Cerebellar cortex (tissue), 1 donor: ENCODE measurements at places on chromosomes 1 and 21.

DNA sequence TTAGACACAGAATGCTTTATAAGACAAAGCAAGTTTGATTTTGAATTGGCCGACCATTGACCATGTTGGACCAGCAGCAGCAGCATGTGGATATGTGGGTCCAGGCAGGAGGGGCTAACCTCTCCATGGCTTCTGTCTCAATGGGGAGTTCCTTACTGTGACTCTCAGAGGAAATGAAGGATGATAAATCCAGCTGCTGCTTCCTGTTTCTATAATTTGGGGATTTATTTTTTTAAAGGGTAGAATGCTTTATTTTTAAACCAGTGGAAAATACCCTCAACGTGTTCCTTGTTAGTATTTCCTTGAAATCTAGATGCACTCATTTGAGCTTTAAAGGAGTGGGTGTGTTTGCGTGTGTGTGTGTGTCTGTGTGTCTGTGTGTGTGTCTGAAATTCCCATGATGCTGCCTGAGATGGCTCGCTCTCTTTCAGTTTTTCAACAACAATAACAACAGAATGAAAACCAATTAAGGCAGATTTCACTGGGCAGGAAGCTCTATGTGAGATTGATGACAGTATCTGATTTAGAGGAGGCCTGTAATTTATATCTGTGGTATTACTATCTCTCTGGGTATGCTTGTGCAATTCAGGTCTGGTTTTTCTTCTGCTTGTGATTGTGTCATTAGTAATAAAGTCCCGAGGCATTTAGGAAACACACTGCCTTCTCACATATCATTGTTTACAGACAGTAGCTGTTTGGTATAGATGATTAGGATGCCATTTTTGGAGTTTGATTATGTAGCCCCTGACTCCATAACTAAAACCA lies 86.1 kb upstream of the ZNF326 start:
- no peak for DNase-seq

GRCh38 chr1:119896303-119896702 lies at the start of gene ADAM30:
Gene ADAM30, minus strand, starts transcription at chr1:119896515. Its CDS starts 179 bp downstream, at chr1:119896336.
- no peak for DNase-seq

GRCh38 chr21:35833388-35833787 lies 226.9 kb downstream of the SETD4 start:
- DNase-seq = no peak

GRCh38 chr1:14755518-14756252 lies 157.2 kb downstream of the KAZN start:
- no peak for DNase-seq

DNA sequence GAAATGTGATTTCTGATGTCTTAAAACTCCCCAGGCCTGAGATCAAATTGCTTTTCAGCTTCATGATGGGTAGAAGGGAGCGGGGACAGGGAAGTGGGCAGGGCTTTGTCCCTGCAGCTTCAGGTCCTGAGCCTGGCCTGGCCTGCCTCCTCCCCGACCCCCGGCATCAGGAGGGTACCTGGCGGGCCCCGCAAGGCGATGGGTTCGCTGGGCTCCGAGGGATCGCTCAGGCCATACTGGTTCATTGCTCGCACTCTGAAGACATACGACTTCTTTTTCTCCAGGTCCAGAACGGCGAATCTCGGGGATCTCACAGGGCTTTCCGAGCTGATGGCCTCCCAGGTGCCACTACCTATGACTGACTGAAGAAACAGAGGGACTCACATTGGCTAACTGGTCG lies 25.5 kb downstream of the MYOM3 start:
- no peak for DNase-seq

GRCh38 chr1:107262467-107263286 lies 121.8 kb downstream of the NTNG1 start:
- no peak for DNase-seq

GRCh38 chr21:42107881-42108553 lies 36.9 kb downstream of the UMODL1 start:
- DNase-seq = peak; percentile 65

GRCh38 chr1:185768371-185768770 lies 34.2 kb downstream of the HMCN1 start:
- DNase-seq = no peak

DNA sequence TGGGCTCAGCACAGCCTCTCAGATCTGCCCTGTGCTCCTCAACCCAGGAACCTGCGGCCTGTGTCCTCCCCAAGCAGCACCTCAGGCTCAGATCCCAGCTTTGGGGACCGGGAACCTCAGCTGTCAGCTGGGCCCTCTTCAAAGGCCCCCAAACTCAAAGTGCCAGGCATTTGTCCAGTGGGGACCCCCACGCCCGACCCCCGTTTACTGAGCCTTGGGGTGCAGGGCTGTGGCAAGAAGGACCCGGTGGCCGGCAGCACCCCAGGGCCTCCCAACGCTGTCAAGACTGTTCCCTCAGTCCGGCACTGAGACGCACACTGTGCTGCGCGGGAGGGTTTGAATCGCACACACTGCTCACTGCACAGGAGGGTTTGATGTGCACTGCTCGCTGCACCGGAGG lies 35.0 kb downstream of the MORN1 start:
- DNase-seq = no peak

- no peak for DNase-seq
These were observed 465.3 kb downstream of the RWDD3 start for GRCh38 chr1:95699149-95699953.

- peak; percentile 11 for DNase-seq
These were observed 143.2 kb downstream of the MIS18A start for GRCh38 chr21:32135401-32136363.

DNA sequence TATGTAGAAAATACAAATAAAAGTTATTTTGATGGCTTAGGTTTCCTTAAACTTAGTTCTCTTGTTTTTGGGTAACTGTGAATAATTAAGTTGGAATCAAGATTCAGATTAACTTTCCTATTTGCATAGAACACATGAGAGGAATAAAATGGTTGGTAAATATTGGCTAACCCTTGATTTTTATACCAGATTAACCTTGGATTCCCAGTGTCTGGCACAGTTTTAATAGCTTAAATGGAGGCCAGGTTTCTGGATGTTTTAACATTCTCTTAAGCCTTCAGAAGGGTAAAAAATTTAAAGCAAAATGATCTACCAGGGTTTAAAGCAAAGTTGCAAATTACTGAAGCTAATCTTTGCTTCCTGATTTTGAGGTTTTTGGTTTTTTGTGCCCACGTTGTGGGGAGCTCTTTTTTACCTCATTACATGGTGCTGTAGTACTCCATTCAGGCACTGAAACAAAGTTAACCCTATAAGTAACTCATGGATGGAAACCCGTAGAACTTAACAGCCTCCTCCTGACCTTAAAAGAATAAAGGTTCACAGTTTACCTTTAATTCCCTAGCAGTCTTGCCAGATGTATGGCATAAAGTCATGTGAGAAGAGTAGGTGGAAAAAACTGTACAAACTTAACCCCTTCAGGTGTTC lies 8.4 kb upstream of the SPATA1 start:
- no peak for DNase-seq

GRCh38 chr1:20376171-20376570 lies 85.5 kb downstream of the VWA5B1 start:
- DNase-seq = no peak

DNA sequence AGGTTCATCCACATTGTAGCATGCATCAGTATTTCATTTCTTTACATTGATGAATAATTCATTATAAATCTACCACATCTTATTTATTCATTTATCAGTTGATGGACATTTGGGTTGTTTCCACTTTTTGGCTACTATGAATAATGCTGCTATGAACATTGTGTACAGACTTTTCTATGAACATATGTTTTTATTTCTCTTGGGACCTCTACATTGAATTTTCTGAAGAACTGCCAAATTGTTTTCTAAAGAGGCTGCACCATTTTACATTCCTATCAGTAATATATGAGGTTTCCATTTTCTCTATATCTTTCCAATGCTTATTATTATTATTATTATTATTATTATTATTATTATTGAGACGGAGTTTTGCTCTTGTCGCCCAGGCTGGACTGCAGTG lies 81.3 kb upstream of the SELENON start:
- DNase-seq = no peak

DNA sequence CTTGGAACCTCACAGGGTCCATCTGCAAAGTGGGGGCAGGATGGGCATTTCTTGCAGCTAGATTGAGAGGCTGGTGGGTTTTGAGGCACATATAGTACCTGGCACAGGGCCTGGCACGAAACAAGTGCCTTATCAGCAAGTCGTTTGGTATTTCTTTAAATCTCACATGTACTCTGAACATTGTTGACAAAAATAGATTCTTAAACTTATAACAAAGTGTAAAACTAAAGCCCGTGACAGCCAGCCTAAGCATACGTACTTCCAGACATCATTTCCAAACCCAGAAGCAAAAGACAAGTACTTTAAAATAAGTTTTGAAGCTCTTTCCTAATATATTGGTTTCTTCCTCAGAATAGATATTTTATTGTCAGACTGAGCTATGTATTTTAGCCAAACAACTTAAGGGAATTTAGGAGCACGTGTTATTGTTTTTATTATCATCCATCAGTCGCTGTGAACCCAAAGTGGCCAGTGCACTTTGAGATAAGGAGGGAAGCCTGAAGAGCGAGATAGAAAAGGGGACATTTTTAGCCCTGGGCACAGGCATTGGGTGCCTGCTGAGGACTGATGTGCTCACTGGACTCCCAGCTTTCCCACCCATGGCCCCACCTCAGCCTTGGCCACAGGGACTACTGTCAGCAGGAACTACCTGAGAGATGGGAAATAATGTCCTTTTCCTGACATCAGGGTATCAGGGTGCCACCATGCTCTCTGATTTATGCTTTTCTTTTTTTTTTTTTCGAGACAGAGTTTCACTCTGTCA lies 3.0 kb downstream of the FBLIM1 start:
- DNase-seq = no peak

DNA sequence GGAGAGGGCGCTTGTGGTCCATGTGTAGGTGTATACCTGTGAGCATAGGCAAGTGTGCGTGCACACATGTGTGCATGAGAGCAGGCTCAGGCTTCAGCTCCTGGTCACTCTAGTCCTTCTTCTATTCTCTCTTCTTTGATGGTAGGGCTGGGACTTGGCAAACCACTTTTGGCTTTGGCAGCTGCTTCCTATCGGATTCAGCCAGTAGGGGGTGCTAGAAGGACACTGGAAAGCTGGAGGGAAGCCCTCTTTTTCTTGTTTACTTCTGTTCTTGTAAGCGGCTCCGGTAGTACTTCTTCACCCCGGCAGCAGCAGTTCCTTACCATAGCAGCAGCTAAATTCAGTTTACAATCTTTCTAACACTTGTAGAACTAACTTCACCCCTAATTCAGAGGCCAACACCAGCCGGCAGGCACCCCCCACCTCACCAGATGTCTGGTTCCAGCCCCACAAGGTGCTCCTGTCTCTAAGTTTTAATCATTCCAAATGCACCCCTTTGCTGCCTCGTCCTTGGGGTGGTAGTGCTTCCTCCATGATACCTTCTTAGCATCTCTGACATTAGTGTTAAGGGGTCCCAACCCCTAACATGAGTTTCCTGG lies 25.1 kb downstream of the NENF start:
- peak; percentile 61 for DNase-seq

GRCh38 chr1:203765029-203765837 lies at the start of gene LAX1:
Gene LAX1, plus strand, starts transcription at chr1:203765183. Its CDS starts 383 bp downstream, at chr1:203765566.
- no peak for DNase-seq

GRCh38 chr1:17310068-17310640 lies 2.2 kb downstream of the PADI4 start:
- no peak for DNase-seq

GRCh38 chr1:25804244-25804963 lies 4.4 kb downstream of the SELENON start:
- no peak for DNase-seq

DNA sequence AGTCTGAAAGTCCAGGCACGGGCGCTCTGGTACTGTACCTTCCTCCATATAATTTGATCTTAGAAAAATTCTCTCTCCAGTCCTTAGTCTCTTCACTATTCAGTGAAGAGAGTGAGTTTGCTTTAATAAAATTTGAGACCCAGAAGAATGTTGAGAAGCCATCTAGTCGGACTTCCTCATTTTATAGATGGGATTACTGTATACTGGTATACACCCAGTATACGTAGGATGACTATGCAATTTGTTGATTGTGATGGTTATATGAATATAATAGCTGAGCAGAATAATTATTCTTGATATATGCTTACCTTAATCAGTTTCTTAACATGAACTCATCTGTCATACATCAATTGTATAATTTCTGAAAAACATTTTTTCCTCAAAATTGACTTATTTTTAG lies 328.0 kb upstream of the B3GALT2 start:
- DNase-seq = no peak

- DNase-seq = no peak
These were observed 469.5 kb downstream of the MATN1 start for GRCh38 chr1:30253807-30254440.

- DNase-seq = no peak
These were observed 7.6 kb downstream of the TSNAX start for GRCh38 chr1:231536099-231536498.

DNA sequence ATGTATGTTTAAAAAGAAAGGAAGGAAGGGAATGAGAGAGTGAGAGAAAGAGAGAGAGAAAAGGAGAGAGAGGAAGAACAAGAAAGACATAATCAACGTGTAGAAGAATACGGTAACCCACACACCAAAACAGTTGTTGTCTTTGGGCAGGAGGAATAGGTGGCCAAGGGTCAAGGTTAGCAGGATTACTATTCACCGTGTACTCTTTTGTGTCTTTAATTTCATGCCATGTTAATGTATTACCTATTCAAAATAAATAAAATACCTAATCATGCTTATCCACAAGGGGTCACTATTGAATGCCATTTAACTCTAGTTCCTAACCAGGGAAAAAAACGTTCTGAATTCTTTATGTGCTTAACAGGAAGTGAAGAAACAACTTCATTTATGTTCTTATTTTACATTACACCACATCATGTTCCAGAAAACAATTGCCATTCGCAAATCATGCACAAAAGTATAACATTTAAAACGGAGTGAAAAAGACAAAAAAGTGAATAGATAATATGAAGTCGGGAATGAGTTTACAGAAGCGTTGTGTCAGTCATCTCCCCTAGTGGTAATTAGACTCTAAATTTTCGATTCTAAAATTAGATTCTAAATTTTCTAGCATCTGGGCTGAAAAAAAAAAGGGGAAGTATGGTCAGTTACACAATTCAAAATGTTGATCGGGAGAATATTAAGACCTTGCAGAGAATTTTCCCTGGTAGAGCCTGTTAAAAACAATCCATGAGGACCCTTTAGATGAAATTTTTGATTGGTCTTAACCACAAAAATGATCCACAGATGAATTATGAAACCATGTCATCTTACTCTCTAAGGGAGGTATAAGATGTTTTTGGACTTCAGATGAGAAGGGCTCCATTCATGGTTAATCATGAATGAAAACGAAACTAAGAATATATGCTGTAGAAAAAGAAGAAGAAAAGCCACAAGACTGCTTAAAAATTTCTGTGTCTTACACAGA lies 700 bp upstream of the KMO start:
- peak; percentile 68 for DNase-seq

DNA sequence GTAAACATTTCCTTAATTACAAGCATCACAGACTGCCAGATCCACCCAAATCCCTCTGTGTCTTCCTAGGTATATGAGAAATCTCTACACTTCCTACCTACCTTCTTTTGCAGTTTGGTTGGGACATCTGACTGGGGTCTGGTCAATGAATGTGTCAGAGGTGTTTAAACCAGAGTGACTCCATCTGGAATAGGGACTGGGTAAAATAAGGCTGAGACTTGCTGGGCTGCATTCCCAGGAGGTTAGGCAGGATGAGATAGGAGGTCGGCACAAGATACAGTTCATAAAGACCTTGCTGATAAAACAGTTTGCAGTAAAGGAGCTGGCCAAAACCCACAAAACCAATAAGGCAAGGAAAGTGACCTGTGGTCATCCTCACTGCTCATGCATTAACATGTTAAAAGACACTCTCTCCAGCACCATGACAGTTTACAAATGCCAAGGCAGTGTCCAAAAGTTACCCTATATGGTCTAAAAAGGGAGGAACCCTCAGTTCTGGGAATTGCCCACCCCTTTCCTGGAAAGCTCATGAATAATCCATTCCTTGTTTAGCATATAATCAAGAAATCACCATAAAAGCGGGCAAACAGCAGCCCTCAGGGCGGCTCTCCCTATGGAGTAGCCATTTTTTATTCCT lies 87.4 kb upstream of the BACE2 start:
- no peak for DNase-seq
